ENCODE measurements at places on chromosomes 12 and 14. TPM values are rescaled to one million over a fixed set of nuclear protein-coding genes. Genes with fewer than 3 reads are reported as not detected.

The PLEKHG7 gene
- total RNA-seq = 8.2 TPM

The LMO3 gene
- total RNA-seq = 104 TPM

The FAR2 gene
- total RNA-seq = 26.0 TPM

The DPF3 gene
- 4.6 TPM for total RNA-seq

The LRRC23 gene
- total RNA-seq = 8.4 TPM

The BIN2 gene
- 4.6 TPM for total RNA-seq

The ETFBKMT gene
- total RNA-seq = 8.9 TPM

The NACA gene
- total RNA-seq = 1,201 TPM

The MUCL1 gene
- total RNA-seq = not detected

The GALNT9 gene
- 1.9 TPM for total RNA-seq

The SIX1 gene
- total RNA-seq = 1.2 TPM

The ACOT4 gene
- total RNA-seq = 4.3 TPM

The LBHD2 gene
- not detected for total RNA-seq

The TAS2R7 gene
- total RNA-seq = 2.9 TPM

The MAP1LC3B2 gene
- 7.7 TPM for total RNA-seq

The HOXC9 gene
- 10.4 TPM for total RNA-seq

The EML5 gene
- 2.6 TPM for total RNA-seq

The RPL36AL gene
- 183 TPM for total RNA-seq

The GLI1 gene
- 3.6 TPM for total RNA-seq

The C1S gene
- total RNA-seq = 201 TPM

The DTD2 gene
- 85.7 TPM for total RNA-seq

The BCL2L14 gene
- 9.4 TPM for total RNA-seq

The POMT2 gene
- total RNA-seq = 16.1 TPM

The CLEC2A gene
- total RNA-seq = not detected

The PNMA1 gene
- 42.1 TPM for total RNA-seq

The TMPRSS12 gene
- total RNA-seq = 1.9 TPM

The NTN4 gene
- total RNA-seq = 11.1 TPM

The SOAT2 gene
- not detected for total RNA-seq

The KRT83 gene
- total RNA-seq = not detected

Measured in umbilical cord (tissue), 2 donors.